ENCODE measurements at places on chromosomes 1 and 21.
A peak's percentile ranks its signal among the peaks of the same experiment; 100 is the strongest.

DNA sequence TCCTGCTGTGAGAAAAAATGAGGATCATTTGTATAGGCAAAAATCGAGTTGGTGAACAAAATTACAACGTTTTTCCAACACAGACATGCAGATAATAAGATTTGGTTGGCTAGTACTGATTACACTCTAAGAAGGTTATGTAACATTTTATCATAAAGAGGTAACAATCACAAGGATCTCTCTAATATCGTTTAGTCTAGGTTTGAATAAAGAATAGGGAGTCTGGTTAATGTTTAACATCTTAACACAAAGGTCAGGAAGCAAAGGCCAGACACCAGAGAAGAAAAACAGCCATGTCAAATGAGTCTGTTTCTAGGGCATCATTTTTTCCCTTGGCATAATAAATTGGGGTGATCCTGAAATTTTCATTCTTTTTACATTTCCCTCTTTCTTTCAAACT lies 207.4 kb upstream of the CHRM3 start:
- peak; percentile 5 for DNase-seq

GRCh38 chr1:209094384-209094783 lies 489.1 kb upstream of the CAMK1G start:
- no peak for DNase-seq

GRCh38 chr1:65417729-65418128 lies 2.7 kb upstream of the LEPR start:
- no peak for DNase-seq

DNA sequence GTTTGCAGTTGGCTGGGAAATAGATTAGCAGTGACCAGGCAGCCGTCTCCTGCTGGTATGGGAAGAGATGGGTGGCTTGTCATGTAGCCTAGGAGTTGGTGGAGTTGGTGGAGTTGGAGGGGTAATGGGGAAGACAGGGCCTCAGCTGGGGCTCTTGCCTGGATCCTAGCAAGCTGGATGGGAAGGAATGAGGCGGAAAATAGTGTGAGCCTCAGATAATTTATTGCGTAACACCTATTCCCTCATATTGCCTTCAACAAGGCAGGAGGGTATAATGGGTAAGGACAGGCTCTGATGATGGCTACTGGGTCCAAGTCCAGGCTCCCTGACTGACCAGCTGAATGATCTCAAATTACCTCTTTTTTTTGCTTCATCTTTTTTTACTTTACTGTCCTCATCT lies 12.6 kb downstream of the MAP7D1 start:
- DNase-seq: no peak
